ENCODE measurements at places on chromosomes 6 and 20.

- DNase-seq: no peak
These were observed 48.9 kb upstream of the TFAP2A start for GRCh38 chr6:10463491-10464481.

GRCh38 chr6:25137916-25138232, 141.3 kb upstream of the CARMIL1 start:
- no peak for DNase-seq

GRCh38 chr6:105746130-105746505, 340.0 kb upstream of the PRDM1 start:
- DNase-seq: no peak

- DNase-seq: no peak
These were observed 597.0 kb downstream of the EYS start for GRCh38 chr6:65110031-65110430.

GRCh38 chr6:92047860-92048259, 1371.5 kb downstream of the EPHA7 start:
- no peak for DNase-seq

DNA sequence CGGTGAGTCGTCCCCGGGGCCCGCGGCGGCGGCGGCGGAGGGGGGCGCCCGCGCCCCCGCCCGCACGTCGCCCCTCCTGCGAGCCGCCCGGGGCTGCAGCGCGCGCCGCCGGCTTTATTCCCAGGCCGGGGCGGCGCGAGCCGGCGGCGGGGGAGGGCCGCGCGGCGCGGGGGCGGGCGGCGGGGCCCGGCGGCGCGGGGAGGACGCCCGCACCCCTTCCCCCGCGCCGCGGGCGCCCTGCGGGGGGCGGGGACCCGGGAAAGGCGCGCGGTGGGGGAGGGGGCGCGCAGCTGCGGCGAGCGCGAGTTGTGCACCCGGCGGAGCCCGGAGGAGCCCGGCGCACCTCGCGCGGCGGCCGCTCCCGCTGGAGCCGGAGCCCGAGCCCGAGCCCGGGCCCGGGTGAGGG, 646 bp downstream of the HMGA1 start:
- DNase-seq: no peak

- DNase-seq: no peak
These were observed 14.3 kb upstream of the EPM2A start for GRCh38 chr6:145749632-145750031.

DNA sequence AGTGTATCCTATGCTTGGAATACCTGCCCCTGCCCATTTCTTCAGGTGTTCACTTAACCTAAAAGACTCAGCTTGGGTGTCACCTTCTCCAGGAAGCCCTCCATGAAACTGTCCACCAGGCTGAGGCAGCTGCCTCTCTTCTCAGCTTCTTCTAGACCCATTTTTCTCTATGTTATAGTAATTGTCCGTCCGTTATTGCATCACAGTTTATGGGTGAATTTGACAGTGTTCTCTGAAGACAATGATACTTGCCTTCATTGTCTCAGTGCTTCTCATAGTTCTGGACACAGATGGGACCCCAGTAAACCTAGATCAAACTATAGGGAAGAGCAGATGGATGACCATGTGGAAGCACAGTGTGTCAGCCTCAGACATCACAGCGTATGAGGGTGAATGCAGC, 238.0 kb upstream of the MOCS1 start:
- no peak for DNase-seq

GRCh38 chr6:81748994-81749393, 3.5 kb downstream of the TENT5A start:
- no peak for DNase-seq

GRCh38 chr6:132132422-132132821, 181.2 kb upstream of the CCN2 start:
- no peak for DNase-seq

DNA sequence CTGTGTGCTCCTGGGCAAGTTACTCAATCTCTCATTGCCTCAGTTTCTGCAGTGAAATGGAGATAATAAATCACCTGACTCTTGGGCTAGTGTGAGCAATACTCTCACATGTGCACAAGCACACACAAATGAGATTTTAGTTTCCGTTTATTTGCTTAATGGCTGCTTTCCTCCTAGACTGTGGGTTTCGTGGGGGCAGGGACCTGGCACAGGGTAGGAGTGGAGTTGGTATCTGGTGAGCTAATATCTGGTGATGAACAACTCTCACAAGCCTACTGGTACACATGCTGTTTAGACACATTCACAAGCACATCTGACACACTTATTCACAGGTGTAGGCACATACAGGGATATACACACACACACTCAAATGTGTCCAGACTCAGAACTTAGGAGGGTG, 73.8 kb downstream of the TOX2 start:
- no peak for DNase-seq

GRCh38 chr20:58824843-58825242, 25.9 kb downstream of the GNAS-AS1 start:
- no peak for DNase-seq

GRCh38 chr20:58839474-58839874, 11.2 kb downstream of the GNAS-AS1 start:
- no peak for DNase-seq

DNA sequence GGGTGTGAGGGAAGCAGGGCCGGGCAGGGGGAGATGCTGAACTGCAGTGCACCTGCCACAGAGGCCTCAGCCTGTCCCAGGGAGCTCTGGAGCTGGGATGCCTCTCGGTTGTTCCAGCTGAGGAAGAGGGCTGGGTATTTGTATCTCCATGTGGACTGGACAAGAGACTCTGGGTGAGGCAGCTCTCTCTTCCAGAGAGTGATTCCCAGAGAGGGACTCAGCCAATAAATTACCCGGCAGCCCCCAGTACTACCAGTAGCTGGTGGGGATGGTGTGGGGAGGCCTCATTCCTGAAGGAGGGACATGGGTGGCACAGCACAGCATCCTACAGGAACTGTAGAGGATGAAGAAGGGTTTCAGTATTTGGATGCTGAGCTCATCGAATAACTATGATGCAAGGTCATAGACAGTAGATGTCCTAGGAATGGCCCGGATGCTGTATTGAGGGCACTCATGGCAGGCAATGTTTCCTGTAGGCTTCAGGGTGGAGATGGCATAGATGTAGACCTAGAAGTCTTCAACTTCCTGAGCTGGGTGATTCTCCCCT, 1.4 kb downstream of the FGD2 start:
- no peak for DNase-seq

DNA sequence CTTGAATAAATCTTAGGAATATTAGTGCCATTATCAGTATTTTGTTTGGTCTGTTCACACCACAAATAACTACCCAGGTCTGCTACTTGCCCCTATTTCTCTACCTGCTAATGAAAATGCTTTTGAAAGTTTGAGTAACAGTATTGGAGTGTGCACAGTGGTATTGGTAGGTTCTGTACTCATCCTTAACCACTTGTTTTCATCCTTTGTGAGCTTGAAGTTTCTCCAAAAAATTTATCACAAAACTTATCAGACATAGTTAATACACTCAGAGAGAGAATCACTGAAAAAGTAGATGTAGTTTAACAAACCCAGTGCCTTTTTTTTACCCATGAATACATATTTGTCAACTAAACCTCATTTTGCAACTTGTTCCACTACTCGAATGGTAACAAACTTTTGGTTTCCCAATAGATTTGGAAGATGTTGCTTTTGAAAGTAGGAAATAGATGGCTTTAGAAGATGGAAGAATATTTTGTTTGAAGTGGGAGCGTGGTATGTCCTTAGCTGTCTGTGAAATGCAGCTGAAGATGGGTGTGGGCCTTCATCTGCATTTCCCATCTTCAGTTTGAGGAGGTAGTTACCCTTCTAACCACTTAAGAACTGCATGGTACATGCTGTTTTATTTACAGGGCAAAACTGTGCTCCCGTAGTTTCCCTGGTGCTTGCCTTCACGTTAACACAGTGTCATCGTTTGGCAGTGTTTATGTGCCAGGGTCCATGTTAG, 9.0 kb downstream of the PTPN1 start:
- DNase-seq: no peak

- no peak for DNase-seq
These were observed 92.9 kb upstream of the SHLD1 start for GRCh38 chr20:5657190-5657875.

DNA sequence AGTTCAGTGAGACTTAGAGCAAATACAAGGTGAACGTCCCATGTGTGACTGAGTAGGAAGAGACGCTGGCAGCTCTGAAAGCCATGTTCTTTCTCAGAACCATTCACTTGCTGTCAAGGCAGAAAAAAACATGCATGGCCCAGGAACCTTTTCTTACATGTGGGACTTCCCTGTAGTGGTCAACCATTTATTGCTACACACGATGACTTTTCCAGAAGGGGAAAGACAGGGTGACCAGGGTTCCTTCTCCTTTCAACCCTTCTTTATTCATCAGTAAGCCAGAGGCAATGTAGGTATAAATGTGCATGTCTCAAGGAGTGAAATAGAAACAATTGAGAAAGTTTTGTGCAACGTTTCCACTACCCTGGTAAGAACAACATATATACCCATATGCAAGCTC, 189.0 kb downstream of the NFATC2 start:
- no peak for DNase-seq

DNA sequence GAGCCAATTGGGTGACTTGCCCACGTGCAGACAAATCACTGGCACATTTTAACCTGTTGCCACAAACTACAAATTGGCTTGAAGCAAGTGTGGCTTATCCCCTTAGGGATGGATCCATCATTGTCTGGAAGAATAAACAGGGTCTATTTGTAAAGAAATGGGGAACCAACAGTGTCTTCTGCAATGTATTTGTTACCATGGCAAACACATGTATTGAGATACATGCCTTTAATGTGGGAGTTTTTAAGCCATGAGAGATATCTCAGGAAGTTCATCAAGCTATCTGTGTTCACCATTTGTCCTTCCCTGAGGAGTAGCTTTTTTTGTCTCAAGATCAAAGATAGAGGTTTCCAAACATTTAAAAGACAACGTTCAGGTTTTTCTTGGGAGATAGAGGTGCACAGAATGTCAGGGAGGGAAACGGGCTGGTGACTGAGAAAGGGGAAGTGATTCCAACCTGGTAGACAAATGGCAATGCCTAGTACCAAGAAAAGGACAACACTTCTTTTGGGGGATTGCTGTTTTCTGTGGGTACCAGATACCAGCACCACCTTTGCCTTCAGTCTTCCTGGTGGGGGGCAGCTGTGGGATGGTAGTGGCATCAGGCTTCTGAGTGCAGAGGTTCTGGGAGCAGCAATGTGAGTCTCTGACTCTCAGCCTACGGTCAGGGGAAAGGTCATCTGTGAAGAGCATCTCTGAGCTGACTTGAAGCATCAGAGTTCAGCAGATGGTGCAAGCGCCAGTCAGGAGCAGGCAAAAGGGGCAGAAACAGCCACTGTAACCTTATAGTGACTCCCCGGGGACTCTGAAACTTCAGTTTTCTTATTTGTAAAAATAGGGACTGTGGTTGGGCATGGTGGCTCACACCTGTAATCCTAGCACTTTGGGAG, 20.1 kb upstream of the BCAS1 start:
- DNase-seq: no peak

GRCh38 chr6:90212274-90212673, 84.4 kb downstream of the BACH2 start:
- no peak for DNase-seq

DNA sequence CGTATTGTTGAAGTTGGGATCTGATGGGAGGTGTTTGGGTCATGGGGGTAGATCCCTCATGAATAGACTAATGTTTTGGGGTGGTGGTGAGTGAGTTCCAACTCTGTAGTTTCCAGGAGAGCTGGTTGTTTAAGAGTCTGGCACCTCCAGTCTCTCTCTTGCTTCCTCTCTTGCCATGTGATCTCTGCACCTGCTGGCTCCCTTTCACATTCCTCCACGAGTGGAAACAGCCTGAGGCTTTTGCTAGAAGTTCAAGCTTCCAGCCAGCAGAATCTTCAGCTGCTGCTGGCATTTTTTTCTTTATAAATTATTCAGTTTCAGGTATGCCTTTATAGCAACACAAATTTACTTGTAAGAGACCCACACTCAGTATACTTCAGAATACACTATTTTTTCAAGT, 1021.6 kb downstream of the EYS start:
- no peak for DNase-seq

- no peak for DNase-seq
These were observed 99.5 kb downstream of the ADTRP start for GRCh38 chr6:11679099-11679498.

GRCh38 chr20:2230726-2231488, 64.9 kb upstream of the TGM3 start:
- no peak for DNase-seq

GRCh38 chr6:133132466-133132971, 108.6 kb upstream of the EYA4 start:
- DNase-seq: no peak

DNA sequence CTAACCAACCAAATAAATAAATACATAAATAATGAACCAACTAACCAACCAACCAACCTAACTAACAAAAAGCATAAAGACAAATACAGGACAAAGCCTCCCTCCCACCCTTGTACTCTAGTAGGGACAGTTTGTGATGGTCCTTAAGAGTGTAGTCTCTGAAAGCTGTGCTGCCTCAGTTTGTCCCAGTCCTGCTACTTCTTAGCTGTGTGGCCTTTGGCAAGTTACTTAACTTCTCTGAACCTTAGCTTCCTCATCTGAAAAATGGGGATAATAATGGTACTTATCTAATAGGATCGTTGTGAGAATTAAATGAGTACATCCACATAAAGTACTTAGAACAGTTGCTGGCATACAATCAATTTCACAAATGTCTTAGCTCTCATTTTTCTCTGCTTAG, 232.6 kb upstream of the SUPT3H start:
- no peak for DNase-seq

DNA sequence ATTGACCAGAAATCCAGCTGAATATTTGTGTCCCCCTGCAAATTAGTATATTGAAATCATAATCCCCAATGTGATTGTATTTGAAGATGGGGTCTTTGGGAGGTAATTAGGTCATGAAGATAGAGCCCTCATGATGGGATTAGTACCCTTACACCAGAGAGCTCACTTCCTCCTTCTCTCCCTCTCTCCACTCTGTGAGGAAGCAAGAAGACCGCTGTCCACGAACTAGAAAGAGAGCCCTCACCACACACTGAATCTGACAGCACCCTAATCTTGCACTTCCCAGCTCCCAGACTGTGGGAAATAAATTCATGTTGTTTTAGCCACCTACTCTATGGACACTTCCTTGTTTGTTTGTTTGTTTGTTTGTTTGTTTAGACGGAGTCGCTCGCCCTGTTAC, 11.9 kb upstream of the PLAGL1 start:
- no peak for DNase-seq

- DNase-seq: no peak
These were observed 12.7 kb upstream of the BAK1 start for GRCh38 chr6:33592595-33593413.

- no peak for DNase-seq
These were observed 151.2 kb downstream of the ANKRD60 start for GRCh38 chr20:58077282-58077681.

GRCh38 chr20:4011226-4011975, 4.0 kb downstream of the RNF24 start:
- no peak for DNase-seq

DNA sequence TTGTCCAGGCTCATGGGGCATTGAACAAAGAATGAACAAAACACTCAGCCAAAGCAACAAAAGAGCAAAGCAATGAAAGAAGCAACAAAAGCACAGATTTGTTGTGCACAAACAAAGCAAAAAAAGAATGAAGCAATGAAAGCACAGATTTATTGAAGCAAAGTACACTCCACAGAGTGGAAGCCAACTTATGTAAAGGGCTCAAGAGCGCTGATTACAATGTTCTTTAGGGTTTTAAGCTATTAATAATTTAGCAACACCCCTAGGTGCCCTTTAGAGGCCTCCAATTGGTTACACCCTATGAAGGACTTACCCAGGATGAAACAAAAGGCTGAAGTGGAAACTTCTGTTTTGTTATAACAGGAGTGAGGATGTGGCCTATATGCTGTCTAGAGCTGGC, 179.2 kb upstream of the PROKR2 start:
- no peak for DNase-seq
